ENCODE measurements at places on chromosomes 7 and 10. TPM values are rescaled to one million over a fixed set of nuclear protein-coding genes. Genes with fewer than 3 reads are reported as not detected.

DNA sequence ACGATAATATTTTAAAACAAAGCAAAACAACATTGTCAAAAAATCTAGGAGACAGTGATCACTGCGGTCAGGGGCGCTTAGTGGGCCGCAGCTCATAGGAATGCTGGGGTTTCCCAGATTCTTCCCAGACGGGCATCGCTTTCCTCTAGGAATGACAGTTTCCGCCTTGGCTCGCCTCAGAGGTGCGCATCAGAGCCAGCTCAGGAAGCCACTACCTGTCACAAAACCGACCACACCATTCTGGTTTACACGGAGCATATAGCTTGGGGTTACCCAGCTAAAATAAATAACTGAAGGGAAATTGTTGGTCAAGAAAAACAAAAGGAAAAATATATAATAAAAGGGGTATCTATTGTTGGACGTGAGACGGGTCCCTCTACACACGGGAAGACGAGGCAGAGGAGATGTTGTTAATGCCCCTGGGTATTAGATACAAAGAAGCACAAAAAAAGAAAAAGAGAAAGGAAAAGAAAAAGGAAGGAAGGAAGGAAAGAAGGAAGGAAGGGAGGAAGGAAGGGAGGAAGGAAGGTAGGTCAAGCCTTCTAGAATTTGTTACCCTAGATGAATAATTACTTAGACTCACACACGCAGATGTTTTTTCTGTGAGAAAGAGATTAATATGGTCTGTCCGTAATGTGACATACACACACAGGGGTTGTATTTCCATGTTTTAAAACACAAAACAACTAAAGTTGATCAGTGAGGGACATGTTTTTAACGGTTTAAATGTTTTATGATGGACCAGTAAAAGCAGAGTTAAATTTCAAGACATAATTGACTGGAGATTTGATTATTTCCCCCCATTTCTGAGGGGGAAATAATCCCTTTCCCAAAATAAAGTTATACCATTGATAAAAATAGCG is 292.4 kb upstream of the NFE2L3 start:
- DNase-seq: no peak

- DNase-seq: no peak
Observed at GRCh38 chr7:156618078-156618779, 22.3 kb upstream of the RNF32 start.

GRCh38 chr10:92844746-92845145 is 3.6 kb upstream of the EXOC6 start:
- no peak for DNase-seq

GRCh38 chr10:821322-821721 is 110.2 kb downstream of the LARP4B start:
- DNase-seq: no peak

DNA sequence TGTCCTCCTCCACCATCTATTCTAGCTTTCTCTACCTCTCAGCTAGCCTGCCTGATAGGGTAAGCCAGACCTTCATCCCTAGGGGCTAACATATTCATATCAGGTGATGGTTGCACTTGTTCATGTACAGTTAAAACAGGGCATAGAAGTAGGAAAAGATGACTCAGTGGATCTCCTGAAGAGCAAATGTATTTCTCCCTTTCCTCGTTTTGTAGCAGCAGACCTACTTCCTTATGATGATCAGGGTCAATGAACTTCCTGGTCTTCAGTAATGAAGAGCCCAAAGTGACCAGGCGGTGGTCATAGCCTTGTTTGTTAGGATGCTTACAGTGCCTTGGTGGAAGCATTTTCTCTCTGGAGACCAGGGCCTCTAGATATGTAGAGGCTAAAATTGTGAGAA is 6.3 kb downstream of the LIPJ start:
- no peak for DNase-seq

GRCh38 chr7:76202666-76203030 is 952 bp downstream of the SRRM3 start:
- no peak for DNase-seq

DNA sequence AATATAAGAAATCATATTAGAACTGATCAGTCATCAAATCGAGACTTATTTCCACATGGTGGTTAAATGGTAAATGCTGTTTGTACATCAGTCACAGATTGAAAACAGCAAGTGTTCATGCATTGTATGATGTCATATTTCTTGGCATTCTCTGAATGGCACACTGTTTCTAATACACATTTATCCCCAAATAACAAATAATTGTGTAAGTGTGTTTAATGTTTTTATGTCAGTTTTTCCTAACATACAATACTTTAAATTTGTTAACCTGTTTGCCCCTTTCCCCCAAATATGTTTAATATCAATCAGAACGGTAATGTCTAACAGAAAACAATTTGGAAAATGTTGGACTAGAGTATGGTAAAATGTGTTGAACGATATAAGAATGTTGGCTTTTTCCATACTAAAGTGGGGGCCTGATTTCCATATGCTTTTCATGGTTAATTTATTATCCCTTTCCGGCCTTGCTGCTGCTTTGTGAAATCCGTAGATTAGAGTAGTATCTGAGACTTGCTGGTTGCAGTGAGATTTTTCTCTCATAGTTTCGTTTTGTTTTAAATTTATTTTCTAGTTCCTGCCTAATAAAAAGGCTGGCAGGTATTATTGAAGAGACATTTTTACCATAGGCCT is 23.7 kb downstream of the RAB18 start:
- no peak for DNase-seq

- DNase-seq: no peak
Observed at GRCh38 chr10:29256019-29256418, 32.9 kb upstream of the LYZL1 start.

GRCh38 chr10:58818900-58819299 is 306.2 kb downstream of the BICC1 start:
- no peak for DNase-seq

The ANXA8L1 gene
- 1.2 TPM for total RNA-seq

The PLXDC2 gene
- total RNA-seq: 12.4 TPM

The SLC26A4 gene
- 0.40 TPM for total RNA-seq

The AKR1D1 gene
- total RNA-seq: not detected

The SPDYE9 gene
- not detected for total RNA-seq

The SLC13A4 gene
- total RNA-seq: 0.15 TPM

The XRCC2 gene
- 0.67 TPM for total RNA-seq

The KIFBP gene
- total RNA-seq: 50.5 TPM

The TDRD1 gene
- total RNA-seq: 2.7 TPM

Data from left ventricle myocardium superior (tissue), 1 donor.